ENCODE measurements at places on chromosomes 2 and 18.

- DNase-seq, result peak; percentile 41
Measured at GRCh38 chr2:74399785-74400184, 19.7 kb upstream of the DCTN1 start.

DNA sequence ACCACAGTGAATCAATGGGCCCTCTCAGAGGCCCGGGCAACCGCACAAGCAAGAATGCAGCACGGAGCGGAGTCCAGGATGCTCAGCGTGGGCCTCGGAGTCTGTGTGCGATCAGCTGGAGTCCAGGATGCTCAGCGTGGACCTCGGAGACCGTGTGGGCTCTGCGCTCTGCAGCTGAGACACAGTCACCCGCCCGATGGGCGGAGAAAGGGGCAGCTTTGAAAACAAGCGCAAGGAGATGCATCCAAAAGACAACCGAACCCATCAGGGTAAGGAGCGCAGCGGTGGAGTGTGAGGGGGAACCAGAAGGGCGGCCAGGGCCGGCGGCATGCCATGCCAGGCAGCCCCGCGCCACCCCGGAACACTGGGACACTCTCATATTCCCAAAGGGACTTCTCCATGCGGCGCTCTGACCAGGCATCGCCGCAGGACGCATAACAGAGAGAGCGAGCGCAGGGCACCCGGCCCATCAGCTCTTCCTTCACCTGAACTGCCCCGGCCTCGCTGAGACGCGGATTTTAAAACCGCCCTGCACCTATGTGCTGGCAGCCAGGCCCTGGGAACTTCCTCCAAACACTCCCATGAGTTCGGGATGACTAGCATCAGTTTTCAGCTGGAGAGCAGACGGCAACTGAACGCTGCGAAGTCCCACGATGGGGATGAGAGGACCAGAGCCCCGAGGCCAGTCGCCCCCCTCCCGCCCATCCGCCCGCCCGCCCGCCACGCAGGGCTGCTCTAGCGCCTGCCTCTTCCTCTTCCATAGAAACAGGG, 44.7 kb downstream of the MC5R start:
- DNase-seq, result no peak

GRCh38 chr2:239811111-239811781, 213.9 kb downstream of the NDUFA10 start:
- DNase-seq, result no peak

- no peak for DNase-seq
Measured at GRCh38 chr2:66724241-66724640, 289.3 kb downstream of the MEIS1 start.

- no peak for DNase-seq
Measured at GRCh38 chr2:175012516-175012915, 7.3 kb upstream of the CHN1 start.

GRCh38 chr18:63317982-63318888, 1.3 kb downstream of the BCL2 start:
- no peak for DNase-seq

- no peak for DNase-seq
Measured at GRCh38 chr2:2566396-2567323, 235.6 kb upstream of the MYT1L start.

GRCh38 chr2:74566754-74567085, 12.2 kb downstream of the DOK1 start:
- no peak for DNase-seq

DNA sequence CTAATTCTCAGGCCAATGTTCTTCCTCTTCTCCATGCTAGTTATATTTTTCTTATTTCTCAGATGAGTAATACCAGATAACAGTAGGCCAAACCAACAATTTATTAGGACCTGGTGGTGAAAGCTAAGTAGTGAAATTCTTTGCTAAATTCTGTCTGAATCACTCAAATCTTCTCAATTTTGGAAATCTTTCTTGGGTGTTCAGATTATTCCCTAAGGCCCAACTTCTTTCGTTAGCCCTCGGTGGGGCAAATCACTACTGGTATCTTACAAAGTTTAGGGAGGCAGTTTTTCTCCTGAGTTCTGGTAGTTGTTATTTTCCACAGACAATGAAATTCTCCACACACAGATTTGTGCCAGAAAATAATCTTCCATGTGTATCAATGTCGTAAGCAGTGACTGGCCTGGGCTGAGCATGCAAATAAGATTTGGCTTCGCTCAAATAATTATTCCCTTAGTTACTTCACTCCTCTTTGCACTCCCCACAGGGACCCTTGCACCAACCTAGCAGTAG, 443.5 kb upstream of the SLC14A2 start:
- DNase-seq, result no peak

- DNase-seq, result no peak
Measured at GRCh38 chr2:182142062-182142461, 156.4 kb downstream of the PPP1R1C start.

DNA sequence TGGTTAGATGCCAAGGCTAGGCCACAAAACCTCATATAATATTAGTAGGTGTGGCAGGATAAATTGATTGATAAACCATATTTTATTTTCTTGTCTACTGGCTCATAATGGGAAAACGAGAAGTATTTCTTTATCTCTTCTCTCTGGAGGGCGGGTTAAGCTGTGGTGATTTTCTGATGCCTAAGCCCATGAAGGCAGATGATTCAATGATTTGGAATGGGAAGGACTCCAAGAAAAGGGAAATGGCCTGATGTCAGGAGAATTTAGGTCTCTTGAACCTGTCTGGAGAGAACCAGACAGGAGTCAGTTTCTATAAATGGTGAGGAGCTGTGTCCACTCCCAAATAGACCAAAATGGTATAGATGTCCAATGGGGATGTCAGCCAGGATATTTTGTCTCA, 18.7 kb upstream of the MAP4K3 start:
- DNase-seq, result no peak

DNA sequence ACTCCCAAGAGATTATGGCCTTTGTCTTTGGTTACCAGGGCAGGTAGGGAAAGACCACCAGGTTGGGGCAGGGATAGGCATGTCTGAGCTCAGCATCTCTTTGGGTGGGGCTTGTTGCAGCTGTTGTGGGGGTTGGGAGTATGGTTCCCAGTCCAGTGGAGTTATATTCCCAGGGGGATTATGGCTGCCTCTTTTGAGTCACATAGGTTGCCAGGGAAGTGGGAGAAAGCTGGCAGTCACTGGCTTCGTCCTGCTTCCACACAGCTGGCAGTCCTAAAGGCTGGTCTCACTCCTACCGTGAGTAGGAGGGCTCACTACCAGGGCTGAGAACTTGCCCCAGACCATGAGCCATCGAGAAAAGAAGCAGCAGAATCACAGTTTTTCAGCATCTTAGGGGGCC, 79.1 kb downstream of the LYPD6 start:
- no peak for DNase-seq

DNA sequence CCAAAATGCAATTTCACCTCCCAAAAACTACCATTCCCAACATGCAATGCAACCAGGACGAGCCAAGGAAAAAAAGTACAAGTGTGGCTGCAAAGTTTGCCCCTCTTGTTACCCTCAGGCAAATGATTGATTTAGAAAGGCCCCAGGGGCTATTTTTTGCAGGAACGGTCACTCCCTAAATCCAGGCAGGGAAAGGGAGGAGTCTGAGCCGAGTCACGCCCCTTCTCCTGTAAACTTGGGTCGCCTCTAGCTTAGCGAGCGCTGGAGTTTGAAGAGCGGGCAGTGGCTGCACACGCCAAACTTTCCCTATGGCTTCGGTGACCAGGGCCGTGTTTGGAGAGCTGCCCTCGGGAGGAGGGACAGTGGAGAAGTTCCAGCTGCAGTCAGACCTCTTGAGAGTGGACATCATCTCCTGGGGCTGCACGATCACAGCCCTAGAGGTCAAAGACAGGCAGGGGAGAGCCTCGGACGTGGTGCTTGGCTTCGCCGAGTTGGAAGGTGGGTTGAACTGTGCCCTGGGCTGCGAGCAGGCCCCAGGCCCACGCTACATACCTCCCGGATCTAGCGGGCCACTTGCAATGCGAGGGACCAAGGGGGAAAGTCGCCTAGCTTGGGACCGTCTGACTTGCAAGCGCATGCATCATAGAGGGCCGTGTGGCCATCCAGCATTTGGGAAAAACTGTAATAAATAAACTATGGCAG, at the start of gene GALM:
Gene GALM (plus strand): TSS at position 261 of the 702 bp plus-strand sequence. CDS start 48 bp downstream, at position 309.
- DNase-seq, result peak; percentile 18

DNA sequence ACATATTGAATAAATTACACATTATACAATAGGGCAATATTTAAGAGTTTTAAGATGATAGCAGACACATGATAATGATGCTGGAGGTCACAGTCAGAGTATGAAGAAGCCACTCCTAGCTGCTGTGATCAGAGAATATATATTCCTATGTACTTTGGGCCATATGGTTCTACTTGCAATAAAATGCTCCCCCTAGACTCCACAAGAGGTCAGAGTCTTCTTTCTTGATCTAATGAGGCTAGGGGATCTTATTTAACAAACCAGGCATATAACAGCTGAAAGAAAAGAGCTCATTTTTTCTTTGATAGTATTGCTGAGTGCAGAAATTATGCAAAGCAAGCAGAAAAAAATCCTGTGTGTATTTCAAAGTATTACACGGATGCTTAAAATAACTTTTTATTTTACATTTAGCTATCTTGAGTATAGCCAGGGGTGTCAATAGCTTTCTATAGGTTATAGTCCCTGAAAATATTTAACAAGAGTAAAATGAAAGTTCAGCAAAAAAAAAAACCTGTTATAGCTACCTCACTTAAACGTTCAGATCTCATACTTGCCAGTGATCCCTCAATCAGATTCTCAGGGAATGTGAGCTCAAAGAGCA, 748.7 kb upstream of the CHAC2 start:
- DNase-seq, result no peak

DNA sequence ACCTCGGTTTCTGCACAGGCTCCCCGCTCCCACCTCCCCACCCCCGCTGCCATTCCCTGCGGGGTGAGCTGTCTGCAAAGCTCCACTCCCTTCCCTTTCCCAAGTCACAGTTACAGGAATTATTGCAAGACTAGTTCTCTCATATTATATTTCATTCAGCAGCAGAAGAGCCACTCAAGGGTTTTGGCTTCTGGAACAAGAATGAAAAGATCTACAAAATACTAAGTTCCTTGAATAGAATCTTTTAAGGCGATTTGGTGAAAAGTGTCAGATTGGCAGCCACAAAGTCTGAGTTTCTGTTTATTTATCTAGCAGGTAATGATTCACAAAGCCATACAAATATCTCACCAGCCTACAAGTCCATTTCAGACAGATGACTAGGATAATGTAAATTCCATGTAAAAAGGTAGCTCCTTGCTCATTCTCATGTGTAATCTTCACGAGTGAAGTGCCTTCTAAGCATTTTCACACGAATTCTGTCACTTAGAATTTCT, 221.9 kb upstream of the RBBP8 start:
- DNase-seq, result no peak

DNA sequence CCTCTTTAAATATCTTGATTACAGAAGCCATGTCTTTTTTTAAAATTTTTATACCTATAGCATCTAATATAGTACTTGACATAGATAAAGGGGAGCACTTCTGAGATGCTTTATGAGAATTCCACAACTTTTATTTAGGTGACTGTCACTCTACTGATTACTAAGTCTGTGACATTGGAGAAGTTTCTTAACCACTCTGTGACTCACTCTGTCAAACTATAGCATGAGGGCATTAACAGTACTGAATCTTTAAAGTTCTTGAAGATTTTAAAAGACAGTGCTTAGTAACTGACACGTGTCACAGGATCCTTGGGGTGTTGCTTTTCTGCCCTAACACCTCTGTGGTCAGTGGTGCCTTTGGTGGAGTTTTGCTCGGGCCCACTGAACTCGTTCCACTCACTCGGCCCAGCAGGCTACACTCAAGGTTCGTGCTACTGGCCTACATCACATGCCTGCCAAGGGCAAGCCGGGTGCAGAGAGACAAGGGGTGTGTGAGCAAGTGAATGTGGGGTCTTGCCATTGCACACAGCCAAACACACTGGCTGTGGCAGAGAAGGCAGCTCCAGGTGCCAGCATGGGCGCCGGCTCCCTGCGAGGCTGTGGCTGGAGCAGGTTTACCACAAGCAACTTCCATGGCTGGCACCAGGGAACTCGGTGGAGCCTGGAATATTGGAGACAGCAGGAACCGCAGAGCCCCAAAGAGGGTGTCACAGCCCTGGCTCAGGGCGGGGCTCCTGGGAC, 734.0 kb upstream of the CDH7 start:
- DNase-seq, result no peak

- no peak for DNase-seq
Measured at GRCh38 chr2:45301307-45302277, 292.3 kb upstream of the SIX2 start.

DNA sequence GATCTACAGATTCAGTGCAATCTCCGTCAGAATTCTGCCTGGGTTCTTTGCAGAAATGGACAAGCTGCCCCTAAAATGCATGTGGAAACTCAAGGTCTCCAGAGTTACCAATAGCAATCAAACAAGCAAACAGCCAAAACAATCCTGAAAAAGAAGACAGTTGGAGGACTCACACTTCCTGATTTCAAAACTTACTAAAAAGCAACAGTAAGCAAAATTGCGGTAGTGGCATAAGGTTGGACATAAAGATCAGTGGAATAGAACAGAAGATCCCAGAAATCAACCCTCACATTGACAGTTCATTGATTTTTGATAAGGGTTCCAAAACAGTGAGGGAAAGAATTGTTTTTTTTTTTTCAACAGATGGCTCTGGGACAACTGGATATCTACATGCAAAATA, 59.7 kb downstream of the NPPC start:
- DNase-seq, result no peak

- DNase-seq, result no peak
Measured at GRCh38 chr2:38698467-38699003, 32.6 kb downstream of the GALM start.

DNA sequence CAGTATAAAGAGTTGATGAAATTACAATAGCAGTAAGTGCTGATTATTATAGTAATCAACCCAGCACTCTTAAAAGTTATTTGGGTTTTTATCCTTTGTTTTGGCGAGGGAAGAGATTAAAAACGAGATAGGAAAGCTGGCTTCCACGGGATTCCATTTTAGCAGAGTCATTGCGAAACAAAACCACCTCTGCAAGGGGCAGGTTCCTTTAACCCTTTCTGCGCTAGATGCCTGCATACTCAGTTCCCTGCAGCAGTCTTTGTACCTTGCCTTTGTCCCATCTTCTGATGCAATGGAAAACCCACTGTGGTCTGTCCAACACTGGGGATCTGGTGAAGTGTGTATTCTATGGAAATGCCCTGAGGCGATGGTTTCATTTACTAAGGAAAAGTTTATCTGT, 2.7 kb downstream of the YPEL5 start:
- DNase-seq, result no peak

GRCh38 chr2:105849431-105850179, 104.9 kb downstream of the NCK2 start:
- no peak for DNase-seq

GRCh38 chr18:24658302-24658701, 197.9 kb downstream of the HRH4 start:
- no peak for DNase-seq

GRCh38 chr2:137117385-137117784, 352.0 kb downstream of the THSD7B start:
- DNase-seq, result no peak

GRCh38 chr2:167190053-167190452, 301.8 kb downstream of the XIRP2 start:
- no peak for DNase-seq

GRCh38 chr2:43653506-43653905, 16.4 kb downstream of the PLEKHH2 start:
- no peak for DNase-seq

GRCh38 chr2:3000968-3001367, 376.6 kb downstream of the EIPR1 start:
- no peak for DNase-seq

Data from hematopoietic multipotent progenitor cell treated with erythropoietin and hydrocortisone succinate and interleukin-3 and kit ligand, for 15 days (in vitro differentiated cells).